SW480 (cell line): ENCODE measurements at places on chromosomes 4 and X.

DNA sequence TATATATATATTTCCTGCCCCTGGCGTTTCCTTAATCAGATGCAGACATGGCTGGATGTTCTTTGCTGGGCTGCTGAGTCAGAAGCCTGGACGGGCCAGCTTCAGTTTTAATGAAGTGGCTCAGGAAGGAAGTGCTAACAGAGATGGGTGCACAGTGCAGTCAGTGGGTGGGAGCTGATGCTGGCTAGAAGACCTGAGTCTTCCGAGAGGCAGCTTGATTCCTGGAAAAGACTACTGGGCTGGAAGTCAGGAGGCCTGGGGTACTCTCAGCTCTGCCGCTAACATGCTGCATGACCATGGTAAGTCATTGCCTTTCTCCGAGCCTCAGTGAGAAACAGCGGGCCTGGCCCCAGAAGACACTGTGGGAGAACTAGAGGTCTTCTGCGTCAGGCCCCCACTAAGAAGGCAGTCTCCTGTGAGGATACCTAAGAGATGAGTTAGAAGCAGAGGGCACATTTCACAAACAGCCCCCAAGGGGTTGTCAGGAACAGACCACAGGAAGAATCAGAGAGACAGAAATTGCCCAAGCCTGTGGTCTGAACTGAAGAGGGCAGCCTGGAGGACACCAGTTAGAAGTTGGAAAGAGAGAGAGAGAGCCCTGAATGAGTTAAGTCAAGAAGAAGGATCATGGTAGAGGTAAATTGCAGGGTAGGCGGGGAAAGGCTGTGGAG, 8.3 kb upstream of the CD40LG start:
- no peak for DNase-seq

DNA sequence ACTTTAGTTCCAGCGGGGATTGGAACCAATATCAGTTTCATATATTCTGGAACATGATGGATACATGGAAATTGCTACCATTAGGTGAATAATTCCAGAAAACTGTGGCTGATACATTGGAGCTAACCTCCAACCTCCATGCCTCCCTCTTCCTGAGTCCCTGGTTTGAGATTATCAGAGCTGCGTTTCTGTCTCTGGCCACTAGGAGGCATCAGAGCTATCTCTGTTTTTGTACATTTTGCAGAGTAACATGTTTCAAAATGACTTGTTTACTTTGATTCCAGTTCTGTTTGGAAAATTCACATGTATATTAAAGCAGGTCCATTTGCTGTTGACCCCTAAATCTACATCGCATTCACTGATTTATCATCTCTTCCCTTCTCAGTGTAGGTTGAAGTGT, 2.4 kb upstream of the RAB40AL start:
- DNase-seq = peak; percentile 2

- peak; percentile 4 for DNase-seq
These were observed 66.9 kb upstream of the CAPN6 start for GRCh38 chrX:111337067-111337637.

DNA sequence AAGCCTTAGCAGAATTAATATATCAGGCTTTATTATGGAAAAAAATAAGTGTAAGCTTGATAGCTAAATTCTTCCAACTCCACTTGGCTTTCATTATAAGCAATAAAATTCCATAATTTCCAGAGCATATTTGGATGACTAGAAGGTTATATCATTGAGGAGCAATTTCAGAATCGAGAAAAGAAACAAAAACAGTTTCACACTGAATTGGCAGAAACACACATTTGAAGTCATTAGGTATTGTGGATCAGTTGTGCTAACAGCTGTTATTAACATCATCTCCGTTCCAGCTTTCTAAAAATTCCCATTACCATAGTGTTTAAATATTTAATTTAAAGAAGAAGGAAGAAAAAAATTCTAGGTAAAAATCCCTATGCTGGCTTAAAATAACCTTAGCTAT, 92.6 kb downstream of the ANTXR2 start:
- DNase-seq = no peak

GRCh38 chr4:70954032-70954431, 39.4 kb upstream of the DCK start:
- DNase-seq = no peak

- no peak for DNase-seq
These were observed 50.9 kb upstream of the ADRA2C start for GRCh38 chr4:3715061-3715854.

GRCh38 chrX:13386636-13387035, 66.8 kb upstream of the ATXN3L start:
- DNase-seq = peak; percentile 17

DNA sequence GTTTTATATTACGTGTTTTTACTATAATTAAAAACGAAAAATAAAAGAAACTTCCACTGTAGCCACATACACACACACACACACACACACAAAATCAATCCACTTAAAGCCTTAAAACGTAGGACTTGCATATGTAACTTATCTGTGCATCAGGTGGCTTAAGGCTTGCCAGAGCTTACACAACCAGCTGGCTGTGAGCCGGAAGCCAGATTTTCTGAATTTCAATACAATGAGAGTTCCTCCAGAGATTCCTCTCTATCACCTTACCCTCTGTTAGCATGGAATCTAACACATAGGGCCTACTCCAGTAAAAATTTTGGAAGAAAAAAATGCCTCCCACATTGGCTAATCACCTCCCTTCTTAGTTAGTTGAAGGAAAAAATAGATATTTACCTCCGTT, 27.9 kb upstream of the SLITRK4 start:
- DNase-seq = no peak

DNA sequence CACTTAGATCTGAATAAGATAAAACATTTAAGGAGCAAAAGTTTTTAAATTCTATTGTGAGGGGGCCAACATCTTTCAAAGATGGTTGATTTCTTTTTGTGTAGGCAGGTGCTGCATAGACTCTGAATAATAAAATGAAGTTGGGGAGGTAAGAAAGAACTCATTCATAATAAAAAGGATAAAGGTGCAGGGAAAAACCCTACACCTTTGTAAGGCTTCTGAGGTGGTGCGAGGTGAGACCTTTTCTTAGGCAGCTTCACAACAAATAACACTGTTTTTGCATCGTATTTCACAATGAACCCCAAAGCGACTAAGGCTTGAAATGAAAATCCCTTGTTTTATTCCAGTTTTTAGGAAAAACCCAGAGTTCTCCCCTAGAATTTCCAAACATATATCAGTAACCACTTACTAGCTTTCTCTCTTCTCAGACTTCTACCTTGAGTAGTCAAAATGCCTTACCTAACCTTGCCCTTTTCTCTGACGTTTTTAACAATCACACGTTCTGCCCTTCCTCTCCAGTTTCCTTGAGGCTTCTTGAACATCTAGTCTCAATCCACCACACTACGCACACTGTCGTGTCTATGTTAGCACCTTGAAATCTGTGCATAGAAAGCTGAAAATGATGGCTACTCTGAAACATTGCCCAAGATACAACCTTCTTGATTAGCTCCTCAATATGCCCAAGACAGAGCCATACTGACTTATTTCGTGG, 30.2 kb downstream of the MAML3 start:
- DNase-seq = no peak

DNA sequence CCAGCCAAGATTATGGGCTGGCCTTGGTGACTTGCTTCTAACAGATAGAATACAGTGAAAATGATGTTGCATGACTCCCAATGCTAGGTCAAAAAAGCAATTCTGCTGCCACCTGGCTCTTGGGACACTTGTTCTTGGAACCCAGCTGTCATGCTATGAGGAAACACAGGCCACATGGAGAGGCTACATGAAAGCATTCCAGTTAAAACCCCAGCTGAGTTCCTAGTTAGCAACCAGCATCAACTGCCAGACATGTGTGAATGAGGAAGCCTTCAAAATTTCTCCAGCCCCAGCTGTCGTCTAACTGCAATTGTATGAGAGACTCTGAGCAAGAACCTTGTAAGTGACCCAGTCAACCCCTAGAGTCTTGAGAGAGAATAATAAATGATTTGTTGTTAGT, 105.2 kb upstream of the FGF16 start:
- DNase-seq = no peak

DNA sequence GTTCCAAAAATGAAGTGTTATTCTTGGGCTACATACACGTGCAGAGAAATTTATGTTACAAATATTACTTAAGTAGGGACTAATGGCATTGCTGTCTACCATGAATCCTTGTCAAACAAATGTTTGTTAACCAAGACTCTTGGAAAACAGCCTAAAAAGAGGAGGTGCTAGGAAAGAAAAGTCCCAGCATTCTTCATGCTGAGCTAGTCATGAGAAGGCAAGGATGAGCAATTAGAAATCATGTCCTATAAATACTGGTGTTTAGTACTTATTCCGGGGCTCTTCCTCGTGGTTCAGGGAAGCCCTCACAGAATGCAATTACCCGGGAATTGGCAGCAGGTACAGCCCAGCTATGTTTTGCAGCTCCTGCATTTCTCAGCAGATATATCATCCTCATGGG, 378.1 kb upstream of the FTHL17 start:
- DNase-seq = no peak
